ENCODE measurements at places on chromosomes 11 and 22. TPM values are rescaled to one million over a fixed set of nuclear protein-coding genes. Genes with fewer than 3 reads are reported as not detected.

The DNAL4 gene
- total RNA-seq = 5.0 TPM

The APOL4 gene
- not detected for total RNA-seq

The UBQLNL gene
- 0.18 TPM for total RNA-seq

The OR51E1 gene
- total RNA-seq = not detected

The OR1S1 gene
- total RNA-seq = not detected

The VWCE gene
- 9.4 TPM for total RNA-seq

The OR52E2 gene
- not detected for total RNA-seq

The PSMC3 gene
- 219 TPM for total RNA-seq

The ZFPL1 gene
- 31.9 TPM for total RNA-seq

The OR51T1 gene
- total RNA-seq = not detected

The SLC6A5 gene
- total RNA-seq = not detected

The SORL1 gene
- total RNA-seq = 19.2 TPM

The POU2AF1 gene
- 81.0 TPM for total RNA-seq

The UBQLN3 gene
- total RNA-seq = not detected

The GRAMD1B gene
- total RNA-seq = 155 TPM

The MOV10L1 gene
- total RNA-seq = not detected

The P4HA3 gene
- total RNA-seq = not detected
